ENCODE measurements at places on chromosomes 2 and 18. TPM values are rescaled to one million over a fixed set of nuclear protein-coding genes. Genes with fewer than 3 reads are reported as not detected.

Gene C1QL2
- not detected for total RNA-seq

Gene ASXL3
- total RNA-seq = not detected

Gene KCNG2
- total RNA-seq = not detected

Gene CGREF1
- 18.7 TPM for total RNA-seq

GRCh38 chr2:15767679-15768078 is 172.7 kb upstream of the MYCN start:
- DNase-seq = no peak

- DNase-seq = no peak
These were observed 33.8 kb downstream of the HS1BP3 start for GRCh38 chr2:20617081-20617575.

Gene CYP27A1
- total RNA-seq = 5.8 TPM

DNA sequence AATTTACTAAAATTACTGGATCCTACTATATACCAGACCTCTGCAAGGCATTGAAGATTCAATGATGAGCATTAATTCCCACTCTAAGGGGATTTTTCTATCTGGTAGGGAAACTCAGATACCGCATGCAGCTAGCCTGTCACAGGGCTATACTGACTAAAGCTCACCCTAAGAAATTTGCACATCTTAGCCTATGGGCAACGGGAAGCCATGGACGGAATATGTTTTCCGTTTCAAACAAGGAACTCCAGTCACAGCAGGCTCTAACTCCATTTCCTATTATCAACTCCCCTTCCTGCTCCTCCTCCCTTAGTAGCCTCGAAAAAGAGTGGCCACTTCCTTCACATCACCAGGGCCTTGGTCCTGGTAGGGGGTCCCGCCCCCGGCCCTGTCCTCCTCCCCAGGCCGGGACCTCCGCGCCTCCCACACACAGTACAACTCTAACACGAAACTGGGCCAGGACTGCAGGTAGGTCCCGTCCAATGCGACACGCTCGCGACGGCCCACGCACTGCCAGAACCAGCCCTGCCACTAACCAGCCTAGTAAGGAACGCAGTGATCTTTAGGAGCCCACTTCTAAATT is 659 bp upstream of the COX5B start:
- DNase-seq = no peak

- no peak for DNase-seq
These were observed 36.4 kb upstream of the GAREM1 start for GRCh38 chr18:32507093-32507492.

Gene CHPF
- total RNA-seq = 139 TPM

DNA sequence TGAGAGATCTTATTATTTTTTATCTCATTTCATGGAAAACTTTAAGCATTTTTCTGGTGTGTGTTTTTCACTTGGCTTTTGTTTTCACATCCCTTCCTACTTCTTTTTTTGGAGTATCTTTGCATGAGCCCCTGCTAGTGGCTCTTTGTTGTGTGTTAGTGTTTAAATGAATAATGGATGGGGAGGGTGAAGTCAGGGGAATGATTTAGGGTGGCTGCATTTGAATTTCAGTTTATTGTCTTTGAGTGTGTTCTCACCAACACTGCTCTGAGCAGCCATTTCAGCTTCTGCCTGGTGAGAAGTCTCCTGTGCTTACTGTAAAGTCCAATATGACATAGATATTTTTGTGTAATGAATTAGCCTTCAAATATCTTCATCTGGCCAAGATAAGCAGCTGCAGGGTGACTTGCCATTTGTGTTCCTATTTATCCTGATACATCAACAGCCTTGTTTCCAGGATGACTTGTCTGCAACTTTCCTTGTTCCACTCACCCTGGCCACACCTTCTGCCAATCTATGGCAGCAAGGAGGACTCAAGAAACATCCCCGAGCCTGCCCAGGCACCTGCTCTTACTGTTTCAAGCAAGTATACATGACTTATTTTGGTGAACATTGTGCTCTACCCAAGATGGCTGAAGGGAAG is 182.6 kb downstream of the PDE11A start:
- DNase-seq = no peak

DNA sequence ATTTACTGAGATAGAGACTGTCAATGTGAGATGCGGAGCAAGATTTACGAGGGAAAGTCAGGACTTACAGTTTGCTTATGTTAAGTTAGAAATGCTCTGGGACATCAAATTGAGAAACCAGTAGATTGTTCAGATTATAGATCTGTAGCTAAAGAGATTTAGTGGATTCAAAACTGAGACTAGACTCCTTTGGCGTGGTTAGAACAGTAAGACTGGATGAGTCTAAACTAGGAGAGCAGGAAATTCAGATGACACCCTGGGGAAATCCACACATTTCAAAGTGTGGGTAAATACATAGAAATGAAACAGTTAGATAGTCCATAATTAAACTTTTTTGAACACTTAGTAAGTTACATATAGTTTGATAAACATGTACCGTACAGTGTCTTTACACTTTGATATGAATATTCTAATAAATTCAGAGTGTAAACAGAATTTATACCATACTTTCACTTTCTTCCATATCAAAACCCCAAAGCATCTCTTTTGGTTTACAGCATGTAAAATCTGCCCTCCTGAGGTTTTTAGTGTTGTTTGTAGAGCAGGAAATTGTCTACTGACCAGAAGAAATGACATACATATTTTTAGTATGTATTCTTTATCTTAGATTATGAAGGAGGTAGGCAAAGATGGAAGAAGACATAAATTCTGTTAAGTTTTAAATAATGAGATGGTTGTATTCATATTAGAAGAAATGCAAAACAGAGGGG is 231.5 kb downstream of the NYAP2 start:
- DNase-seq = no peak

GRCh38 chr18:741931-742512 is 29.6 kb upstream of the ENOSF1 start:
- peak; percentile 53 for DNase-seq

DNA sequence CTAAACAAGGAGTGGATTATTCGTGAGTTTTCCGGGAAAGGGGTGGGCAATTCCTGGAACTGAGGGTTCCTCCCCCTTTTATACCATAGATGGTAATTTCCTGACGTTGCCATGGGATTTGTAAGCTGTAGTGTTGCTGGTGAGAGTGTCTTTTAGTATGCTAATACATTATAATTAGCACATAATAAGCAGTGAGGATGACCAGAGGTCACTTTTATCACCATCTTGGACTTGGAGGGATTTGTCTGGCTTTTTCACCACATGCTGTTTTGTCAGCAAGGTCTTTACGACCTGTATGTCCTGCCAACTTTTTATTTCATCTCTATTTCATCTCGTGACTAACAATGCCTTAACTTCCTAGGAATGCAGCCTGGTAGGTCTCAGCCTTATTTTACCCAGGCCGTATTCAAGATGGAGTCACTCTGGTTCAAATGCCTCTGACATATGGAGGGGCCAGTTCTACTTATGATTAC is 124.8 kb upstream of the B3GNT2 start:
- DNase-seq = peak; percentile 34

DNA sequence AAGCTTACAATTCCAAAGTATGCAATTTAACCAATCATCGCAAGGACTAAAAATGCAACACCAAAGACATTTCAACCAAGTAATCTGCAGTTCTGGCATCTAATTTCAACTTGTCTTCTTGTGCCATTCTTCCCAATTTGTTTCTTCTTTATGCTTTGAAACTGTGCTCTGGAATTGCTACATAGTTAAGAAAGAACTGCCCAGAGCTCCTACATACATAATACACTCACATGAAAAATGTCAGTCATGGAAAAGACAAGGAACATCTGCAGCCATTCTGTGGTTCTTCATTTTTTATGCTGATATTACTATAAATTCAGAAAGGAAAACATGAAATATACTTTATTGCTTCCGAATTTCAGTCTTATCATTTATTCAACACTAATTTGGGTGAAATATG is 4.4 kb downstream of the EPB41L3 start:
- DNase-seq = no peak

- peak; percentile 70 for DNase-seq
These were observed 102.0 kb downstream of the DCDC2C start for GRCh38 chr2:3805201-3805939.

DNA sequence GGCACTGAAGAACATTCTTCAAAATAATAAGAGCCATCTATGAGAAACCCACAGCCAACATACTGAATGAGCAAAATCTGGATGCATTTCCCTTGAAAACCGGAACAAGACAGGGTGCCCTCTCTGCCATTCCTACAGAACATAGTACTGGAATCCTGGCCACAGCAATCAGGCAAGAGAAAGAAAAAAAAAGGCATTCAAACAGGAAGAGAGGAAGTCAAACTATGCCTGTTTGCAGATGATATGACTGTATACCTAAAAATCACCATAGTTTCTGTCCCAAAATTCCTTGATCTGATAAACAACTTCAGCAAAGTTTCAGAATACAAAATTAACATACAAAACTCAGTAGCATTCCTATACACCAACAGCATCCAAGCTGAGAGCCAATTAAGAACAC is 119.5 kb upstream of the PARD3B start:
- DNase-seq = no peak

Gene CRYGC
- not detected for total RNA-seq

GRCh38 chr18:61765097-61765496 is 127.7 kb downstream of the RNF152 start:
- DNase-seq = no peak

DNA sequence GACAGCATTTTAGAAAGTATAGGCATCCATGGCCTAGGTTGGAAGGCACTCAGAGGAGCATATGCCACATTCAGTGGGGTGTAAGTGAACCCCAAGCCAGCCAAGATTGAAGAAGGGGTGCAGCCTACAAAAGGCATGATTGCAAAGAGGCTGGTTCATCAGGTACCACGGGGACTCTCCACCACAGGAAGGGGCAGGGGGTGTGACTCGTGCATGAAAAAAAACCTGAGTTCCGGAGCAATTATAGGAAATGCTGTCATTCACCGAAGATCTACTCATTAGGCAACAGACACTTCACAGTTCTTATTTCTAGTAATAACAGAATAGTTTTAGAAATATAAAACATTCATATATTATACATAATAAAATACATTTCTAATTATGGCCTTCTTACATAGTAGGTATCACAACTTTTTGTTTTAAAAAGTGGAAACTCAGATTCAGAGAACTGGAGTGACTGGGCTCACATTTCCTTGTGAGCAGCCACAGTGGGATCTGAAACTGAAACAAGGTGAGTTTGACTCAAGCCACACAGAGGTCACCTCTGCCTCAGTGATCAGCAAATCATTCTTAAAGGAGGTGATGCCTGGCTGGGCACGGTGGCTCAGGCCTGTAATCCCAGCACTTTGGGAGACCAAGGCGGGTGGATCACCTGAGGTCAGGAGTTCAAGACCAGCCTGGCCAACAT is 188.4 kb upstream of the GYPC start:
- no peak for DNase-seq

DNA sequence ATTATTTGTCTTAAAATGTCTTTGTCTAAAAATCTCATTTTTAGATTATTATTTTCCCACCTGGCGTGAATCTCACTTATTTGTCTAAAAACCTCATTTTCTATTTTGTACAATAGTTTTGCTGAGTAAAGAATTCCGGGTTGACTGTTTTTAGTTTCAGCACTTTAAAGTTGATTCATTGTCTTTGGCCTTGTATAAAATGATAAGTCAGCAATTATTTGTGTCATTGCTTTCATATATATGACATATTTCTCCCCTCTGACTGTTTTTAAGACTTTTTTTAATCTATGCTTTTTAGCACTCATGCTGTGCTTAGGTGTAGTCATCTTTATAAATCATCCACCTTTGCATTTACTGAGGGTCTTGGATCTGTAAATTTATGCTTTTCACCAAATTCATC is 92.1 kb upstream of the DOK6 start:
- DNase-seq = no peak

DNA sequence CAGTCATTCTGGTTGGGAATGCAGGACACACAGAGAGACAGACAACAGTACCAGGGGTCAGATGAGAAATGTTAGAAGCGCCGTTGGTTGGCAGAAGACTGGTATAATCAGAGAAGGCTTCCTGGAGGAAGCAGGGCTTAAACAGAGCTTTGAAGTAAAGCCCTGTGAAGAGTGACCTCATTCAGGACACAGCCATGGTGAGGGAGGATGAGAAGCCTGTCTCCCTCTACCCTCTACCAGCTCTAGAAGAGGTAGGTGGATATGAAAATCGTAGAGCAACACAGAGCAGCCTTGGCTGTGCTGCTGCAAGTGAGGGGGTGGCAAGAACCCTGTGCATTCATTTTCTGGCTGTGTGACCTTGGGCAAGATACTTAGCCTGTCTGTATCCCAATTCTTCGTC is 14.2 kb downstream of the TET3 start:
- no peak for DNase-seq

GRCh38 chr18:77065221-77065981 is 67.2 kb downstream of the MBP start:
- DNase-seq = peak; percentile 87

- no peak for DNase-seq
These were observed 21.0 kb downstream of the PAX8 start for GRCh38 chr2:113257516-113258264.

Gene POTEI
- not detected for total RNA-seq

DNA sequence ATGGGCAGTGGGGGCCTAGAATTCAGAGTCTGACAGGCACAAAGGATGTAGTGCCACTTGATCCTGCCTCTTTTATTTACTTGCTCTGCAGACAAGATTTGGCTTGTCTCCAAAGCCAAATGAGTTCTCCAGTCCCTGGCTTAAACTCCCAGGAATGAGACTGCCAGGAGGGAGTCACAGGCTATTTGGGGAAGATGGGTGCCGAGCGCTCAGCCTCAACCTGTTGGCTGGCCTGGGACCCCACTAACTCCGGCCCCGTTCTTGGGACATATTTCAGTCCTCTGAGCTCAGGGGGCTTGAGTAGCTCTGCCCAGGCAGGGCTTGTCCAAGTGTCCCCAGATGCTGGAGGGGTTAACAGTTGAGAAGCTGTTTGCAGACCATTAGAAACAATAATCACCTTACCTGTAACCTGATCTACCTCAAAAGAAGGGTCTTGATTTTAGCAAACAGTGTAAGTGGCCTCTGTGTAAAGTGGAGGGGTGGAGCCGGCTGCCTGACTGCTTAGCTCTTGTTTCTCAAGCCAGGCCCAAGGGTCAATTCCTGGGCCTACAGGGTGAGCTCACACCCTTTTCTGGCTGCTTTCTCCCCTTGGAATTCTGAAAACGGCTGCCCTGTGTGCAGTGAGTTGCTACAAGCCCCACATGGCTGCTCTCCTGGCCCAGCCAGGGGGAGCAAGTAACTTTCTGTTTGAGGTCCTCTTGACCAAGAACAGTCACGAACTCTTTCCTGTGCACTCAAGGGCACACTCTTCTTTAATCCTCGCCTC is 27.1 kb upstream of the FZD5 start:
- peak; percentile 44 for DNase-seq

DNA sequence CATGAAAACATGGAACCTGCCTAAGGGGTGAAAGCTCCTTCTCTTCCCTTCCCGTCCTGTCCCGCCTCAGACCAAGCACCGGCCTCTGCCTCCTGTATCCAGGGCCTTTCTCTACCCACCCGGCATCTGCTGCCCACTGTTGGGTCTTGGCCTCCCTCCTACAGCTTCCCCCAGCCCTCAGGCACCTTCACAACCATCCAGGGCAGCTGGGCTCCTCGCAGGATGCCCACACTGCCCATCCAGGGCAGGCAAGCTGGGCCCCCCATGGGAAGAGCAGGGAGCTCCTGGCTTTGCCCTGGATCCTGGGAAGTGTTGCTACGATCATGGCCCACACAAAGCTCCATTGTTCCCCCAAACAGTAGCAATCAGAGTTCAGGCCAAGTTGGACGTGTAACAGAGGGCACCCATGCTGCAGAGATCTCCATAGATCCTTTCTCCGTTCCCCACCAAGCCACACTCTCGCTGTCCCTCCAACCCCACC is 206.6 kb downstream of the NDUFA10 start:
- DNase-seq = no peak

GRCh38 chr2:224360801-224361251 is 41.1 kb downstream of the FAM124B start:
- DNase-seq = peak; percentile 79

Gene CPO
- not detected for total RNA-seq

Gene TMEM17
- total RNA-seq = 2.9 TPM

GRCh38 chr2:229044581-229044980 is 226.5 kb downstream of the PID1 start:
- no peak for DNase-seq
